ENCODE measurements at places on chromosomes 5 and 9.
A peak's percentile ranks its signal among the peaks of the same experiment; 100 is the strongest.

DNA sequence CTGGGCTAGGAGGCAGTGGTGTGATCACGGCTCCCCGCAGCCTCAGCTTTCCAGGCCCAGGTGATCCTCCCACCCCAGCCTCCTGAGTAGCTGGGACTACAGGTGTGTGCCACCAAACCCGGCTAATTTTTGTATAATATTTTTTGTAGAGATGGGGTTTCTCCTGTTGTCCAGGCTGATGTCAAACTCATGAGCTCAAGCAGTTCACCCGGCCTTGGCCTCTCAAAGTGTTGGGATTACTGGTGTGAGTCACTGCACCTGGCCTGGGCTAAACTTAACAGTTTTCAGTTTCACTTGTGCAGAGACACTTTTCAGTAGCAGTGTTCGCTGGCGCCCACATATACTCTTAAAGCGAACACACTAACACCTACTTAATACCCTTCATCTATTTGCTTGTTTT is 205.6 kb upstream of the ZNF608 start:
- DNase-seq = no peak

GRCh38 chr5:81895307-81895706 is 76.5 kb upstream of the ATG10 start:
- no peak for DNase-seq

DNA sequence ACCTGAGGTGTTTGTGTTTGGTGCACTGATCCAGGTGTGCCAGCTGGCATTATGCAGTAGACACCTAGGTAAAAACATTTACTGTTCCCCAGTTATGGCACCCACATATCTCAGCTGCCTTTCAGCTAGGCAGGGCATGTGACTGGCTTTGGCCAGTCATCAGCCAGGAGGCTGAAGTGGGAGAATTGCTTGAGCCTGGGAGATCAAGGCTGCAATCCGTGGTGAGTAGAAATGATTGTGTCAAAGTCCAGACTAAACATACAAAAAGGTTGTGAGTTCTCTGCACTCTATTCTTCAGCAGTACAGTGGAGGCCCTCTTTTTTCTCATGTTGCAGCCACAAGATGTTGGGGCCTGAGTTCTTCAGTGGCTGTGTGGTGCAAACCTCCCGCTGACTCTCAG is 3.2 kb upstream of the FBLL1 start:
- DNase-seq = no peak

DNA sequence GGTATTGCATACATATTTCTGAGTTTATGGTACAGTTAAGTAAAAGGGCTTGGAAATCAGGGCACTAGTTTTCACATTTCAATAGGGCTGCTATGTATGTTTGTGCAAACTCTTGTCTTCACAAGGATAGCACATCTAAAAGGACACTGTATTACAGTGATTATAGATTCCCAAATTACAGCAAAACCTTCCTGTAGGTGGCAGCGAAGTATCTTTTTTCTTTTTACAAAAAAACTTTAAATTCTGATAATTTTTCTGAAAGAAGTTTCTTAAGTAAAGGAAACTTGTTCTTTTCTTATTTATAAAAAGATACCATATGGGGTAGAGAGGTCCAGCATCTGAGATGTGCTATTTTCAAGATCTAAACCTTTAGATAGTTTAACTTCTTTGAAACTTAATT is 337.8 kb downstream of the PTPRD start:
- DNase-seq = no peak

- no peak for DNase-seq
Measured at GRCh38 chr5:63878788-63879187, 83.5 kb downstream of the HTR1A start.

GRCh38 chr9:110573305-110573704 is 6.2 kb downstream of the SVEP1 start:
- DNase-seq = no peak

DNA sequence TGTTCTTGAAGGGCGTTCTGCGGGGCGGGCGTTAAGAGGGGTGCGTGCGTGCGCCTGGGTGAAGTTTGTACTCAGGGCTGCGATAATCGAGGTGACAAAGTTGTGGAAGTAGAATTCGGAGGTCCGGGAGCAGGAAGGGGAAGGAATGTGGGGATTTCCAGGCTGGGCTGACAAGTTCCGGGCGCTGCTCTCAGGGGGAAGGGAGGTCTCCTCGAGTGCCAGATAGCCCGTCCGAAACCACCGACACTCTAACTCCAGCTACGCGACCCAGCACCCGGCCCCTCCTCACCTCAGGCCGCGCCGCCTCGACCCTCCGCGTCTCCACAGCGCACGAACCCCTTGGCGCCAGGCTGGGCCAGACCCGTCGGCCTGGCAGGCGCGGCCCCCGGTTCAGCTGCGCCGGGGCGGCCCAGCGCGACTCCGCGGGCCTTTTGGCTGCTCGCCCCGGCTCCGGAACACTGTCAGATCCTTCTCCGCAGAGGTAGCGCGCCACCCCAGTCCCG is at the start of gene IL6ST:
Gene IL6ST, minus strand, starts transcription at position 469 of the 503 bp plus-strand sequence. CDS start 18,685 bp downstream, outside the sequence.
- peak; percentile 12 for DNase-seq

- DNase-seq = no peak
Measured at GRCh38 chr5:107476783-107477182, 194.0 kb downstream of the EFNA5 start.

DNA sequence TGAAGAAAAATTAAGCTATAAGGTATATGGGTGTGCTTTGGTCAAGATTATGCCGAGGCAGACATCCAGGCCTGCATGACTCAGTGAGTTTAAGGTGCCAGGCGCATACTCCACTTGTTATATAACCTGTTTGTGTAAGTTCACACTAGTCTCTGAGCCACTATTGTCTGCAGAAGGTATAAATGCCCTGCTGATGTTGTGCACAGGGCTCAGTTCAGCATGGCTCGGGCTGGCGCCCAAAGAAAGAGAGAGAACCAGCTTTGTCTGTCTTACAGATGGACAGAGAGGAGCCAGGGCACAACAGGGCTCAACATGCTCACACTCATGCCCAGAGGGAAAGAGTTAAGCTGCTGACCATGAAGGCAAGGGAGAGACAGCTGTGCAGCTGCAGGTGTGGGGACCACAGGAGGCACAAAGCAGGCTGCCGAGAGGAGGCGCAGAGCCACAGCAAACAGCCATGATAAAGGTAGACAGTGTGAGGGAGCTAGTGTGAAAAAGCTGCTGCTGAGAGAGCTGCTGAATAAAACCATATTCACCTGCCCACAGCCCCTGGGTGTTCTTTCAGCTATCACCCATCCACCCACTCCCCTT is 1587.6 kb upstream of the C9orf72 start:
- DNase-seq = no peak

DNA sequence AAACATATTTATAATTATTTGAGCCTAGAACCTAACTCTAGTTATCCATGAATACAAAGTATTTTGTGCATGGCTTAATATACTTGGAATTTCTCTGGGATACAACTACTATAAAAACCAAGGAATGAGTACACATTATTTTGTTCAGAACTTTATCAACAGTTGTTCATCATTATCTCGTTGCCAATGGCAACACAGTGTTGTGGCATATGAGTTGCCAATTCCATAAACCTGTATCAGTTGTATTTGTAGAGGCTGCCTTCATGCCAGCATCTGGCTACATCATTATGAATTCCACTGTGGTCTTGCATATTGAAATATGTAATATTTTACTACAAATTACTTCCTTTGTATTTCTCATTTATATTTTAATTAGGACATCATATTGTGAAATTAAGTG is 250.4 kb downstream of the FSTL4 start:
- DNase-seq = no peak

- no peak for DNase-seq
Measured at GRCh38 chr5:56039985-56040384, 45.2 kb upstream of the IL6ST start.

DNA sequence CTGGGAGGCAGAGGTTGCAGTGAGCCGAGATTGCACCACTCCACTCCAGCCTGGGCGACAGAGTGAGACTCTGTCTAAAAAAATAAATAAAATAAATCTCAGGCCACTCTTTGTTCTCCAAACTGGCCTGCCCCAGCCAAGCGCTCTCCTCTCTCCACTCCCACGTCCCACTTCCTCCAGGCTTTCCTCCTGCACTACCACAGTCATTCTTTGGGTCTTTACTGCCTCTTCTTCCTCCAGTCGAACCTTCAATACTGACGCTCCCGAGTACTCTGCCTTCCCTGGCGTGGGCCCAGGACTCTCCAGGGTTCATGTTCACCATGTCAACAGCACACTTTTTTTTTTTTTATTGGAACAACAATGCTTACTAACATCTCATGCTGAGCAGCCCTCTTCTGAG is 23.9 kb downstream of the RNF130 start:
- no peak for DNase-seq

DNA sequence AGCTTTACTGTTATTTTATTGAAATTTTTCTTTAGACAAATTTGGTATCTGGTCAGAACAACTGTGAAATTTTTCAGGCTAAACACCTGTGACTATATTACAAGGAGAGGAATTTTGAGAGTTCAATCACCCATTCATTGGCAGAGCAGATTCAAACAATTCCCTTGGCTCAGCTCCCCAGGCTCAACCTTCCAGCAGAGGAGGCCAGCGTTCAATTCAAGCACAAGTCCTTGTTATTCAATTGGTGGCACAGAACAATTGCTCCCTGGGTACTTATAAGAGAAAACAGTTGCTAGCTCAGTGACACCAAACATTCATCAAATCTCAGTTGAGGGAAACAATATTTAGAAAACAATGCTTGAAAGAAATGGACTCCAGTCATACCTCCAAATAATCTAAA is 83.3 kb downstream of the SUSD1 start:
- no peak for DNase-seq

- DNase-seq = no peak
Measured at GRCh38 chr5:179230061-179230461, 115.2 kb downstream of the ADAMTS2 start.

- DNase-seq = no peak
Measured at GRCh38 chr9:36566813-36567221, 5.9 kb upstream of the MELK start.

- no peak for DNase-seq
Measured at GRCh38 chr9:134375011-134375390, 48.7 kb downstream of the RXRA start.

DNA sequence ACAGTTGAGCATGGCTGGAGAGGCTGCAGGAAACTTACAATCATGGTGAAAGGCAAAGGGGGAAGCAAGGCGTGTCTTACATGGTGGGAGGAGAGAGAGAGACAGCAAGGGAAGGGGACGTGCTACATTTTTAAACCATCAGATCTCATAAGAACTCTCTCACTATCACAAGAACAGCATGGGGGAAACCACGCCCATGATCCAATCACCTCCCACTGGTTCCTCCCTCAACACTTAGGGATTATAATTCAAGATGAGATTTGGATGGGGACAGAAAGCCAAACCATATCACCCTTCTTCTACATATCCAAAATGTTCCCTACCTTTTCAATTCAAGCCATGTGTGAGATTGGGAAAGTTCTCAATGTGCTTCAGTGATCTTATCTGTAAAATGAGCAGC is 22.9 kb upstream of the GLRX start:
- no peak for DNase-seq

DNA sequence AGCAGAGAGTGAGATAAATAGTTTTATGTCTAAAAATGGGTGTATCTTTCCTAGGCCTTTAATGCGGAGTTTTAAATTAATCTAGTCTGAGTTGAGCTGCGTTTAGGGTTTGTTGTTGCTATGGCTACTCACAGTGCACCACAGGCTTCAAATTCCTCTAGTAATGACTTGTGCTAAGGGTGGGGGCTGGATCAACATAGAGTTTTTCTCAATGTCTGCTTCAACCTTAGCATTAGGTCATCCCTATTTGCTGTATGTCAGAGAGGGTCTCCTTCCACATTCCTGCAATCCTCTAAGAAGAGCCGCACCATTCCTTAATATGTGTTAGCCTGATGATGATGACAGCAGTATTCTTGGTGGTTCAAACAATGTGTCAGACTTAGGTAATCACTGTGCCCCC is 465.6 kb upstream of the KIF2A start:
- DNase-seq = no peak

DNA sequence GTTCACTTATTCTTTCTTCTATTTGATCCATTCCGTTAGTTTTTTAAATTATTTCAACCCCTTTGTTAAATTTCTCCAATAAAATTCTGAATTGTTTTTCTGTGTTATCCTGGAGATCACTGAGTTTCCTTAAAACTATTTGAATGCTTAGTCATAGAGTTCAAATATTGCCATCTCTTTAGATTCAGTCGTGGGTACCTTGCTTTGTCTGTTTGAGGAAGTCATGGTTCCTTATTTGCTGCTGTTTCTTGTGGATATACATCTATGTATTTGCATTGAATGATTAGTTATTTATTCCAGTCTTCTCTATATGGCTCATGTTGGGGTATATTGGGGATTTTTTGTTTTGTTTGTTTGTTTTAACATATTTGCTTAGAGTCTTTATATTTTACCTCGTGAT is 80.6 kb downstream of the HINT1 start:
- DNase-seq = no peak

DNA sequence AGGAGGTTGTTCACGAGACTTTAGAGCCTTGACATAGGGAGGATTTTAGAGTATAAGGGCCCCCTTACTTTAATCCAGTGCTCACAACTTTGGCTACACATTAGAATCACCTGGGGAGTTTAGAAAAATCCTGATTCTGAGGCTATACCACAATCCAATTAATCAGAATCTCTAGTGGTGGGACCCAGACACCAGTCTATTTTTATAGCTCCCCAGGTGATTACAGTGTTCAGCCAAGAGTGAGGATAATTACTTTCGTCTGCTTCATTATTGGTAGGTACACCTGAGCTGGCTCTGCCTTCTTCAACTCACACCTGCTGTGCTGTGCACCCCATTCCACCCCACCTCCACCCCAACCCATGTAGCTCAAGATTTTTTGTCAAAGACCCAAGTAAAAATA is 141.3 kb upstream of the EPB41L4A start:
- DNase-seq = no peak

- DNase-seq = no peak
Measured at GRCh38 chr9:100602342-100602801, 24.5 kb downstream of the CAVIN4 start.

- DNase-seq = no peak
Measured at GRCh38 chr9:13244181-13244580, 35.3 kb downstream of the MPDZ start.

DNA sequence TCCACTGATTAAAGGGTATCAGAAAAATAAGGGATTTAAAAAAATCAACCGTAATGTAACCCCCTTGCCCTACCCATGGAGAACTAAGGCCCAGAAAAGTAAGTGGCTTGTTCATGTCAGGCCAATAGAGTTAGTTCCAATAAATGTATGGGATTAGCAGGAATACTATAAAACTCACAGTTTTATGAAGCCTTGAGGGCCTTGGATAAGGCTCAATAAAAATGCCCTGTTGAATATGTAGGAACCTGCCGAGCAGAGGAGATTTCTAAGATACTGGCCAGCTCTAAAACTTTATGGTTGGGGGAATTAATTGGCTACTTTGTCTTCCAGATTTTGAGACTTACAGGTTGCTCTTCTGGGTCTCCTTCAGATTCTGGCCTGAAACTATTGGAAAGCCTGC is 231.0 kb downstream of the GLIS3 start:
- DNase-seq = no peak

GRCh38 chr5:6820851-6821479 is 107.7 kb downstream of the TENT4A start:
- DNase-seq = no peak

DNA sequence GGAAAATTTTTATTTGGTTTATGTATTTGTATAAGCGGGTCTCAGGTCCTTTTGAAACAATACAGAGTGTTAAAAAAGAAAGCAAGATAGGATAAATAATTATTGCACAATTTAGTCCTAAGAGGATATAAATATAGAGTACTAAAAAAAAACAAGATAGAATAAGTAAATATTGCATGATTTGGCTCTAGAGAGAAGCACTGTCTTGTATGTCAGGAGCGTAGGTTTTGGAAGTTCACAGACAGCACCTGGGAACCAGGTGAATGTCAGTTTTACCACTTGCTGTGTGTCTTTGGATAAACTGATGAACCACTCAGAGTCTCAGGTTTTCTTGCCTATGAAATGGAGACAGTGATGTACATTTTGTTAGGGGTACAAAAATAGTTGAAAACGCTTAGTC is 266.2 kb upstream of the ADAMTSL1 start:
- DNase-seq = no peak
